ENCODE measurements at places on chromosomes 11 and 22. TPM values are rescaled to one million over a fixed set of nuclear protein-coding genes. Genes with fewer than 3 reads are reported as not detected.
A peak's percentile ranks its signal among the peaks of the same experiment; 100 is the strongest.

Gene SPA17
- 3.9 TPM for total RNA-seq

Gene SPON1
- total RNA-seq, result 79.2 TPM

GRCh38 chr11:120172054-120172911 lies 34.4 kb upstream of the TRIM29 start:
- no peak overlapping the region for H3K27ac ChIP-seq
- no peaks in the 10 kb centered on the region for H3K36me3 ChIP-seq
- no peak overlapping the region for H3K4me3 ChIP-seq
- peak; percentile 79 for DNase-seq

DNA sequence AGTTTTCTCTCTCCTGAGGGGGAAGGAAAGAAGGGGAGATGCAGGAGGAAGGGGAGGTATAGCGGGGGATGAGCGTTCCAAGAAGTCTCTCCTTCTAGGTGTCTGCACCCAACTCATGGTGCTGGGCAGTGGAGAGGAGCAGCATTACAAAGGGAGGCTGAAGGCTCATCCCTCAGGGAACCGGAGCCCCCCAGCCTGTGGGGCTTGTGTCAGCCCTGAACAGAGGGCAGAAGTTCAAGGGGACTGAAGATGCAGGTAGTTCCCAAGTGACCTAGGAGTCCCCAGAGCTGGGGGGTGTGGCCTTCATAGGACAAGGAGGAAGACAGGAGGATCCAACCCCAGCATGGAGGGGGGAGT lies 1.8 kb downstream of the C11orf68 start:
- H3K27me3 ChIP-seq, result no peaks in the 10 kb centered on the region
- DNase-seq, result no peak
- H3K4me3 ChIP-seq, result no peak overlapping the region

Gene SAA4
- 0.84 TPM for total RNA-seq

DNA sequence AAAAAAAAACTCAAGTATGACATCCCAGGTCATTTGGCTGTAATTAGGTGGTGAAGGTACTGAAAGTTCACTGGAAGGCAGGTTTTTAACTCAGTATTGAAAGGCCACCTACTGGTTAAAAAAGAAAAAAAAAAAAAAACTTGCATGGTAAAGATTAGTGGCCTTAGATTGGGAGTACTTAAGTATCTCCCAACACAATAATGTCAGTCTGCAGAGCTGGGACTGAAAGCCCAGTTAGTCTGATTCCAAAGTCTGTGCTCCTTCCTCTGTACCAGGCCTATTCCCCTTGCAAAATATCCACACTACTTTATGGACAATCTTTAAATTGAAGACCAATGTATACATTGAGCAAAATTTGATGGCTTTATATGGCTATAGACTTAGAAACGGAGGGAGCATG lies 85.5 kb downstream of the NOX4 start:
- H3K27ac ChIP-seq, result no peak overlapping the region
- H3K4me1 ChIP-seq, result no peaks in the 10 kb centered on the region

GRCh38 chr11:33640730-33641371 lies 59.8 kb downstream of the C11orf91 start:
- no peak overlapping the region for H3K27ac ChIP-seq
- no peak overlapping the region for H3K4me3 ChIP-seq
- H3K27me3 ChIP-seq, result no peaks in the 10 kb centered on the region
- no peaks in the 10 kb centered on the region for H3K4me1 ChIP-seq
- no peak for DNase-seq
- H3K36me3 ChIP-seq, result no peaks in the 10 kb centered on the region

Gene CSRP3
- total RNA-seq, result not detected

GRCh38 chr22:16961477-16962186 lies 46.4 kb downstream of the GAB4 start:
- H3K27me3 ChIP-seq, result no peaks in the 10 kb centered on the region
- DNase-seq, result no peak
- H3K4me1 ChIP-seq, result no peaks in the 10 kb centered on the region
- no peak overlapping the region for H3K4me3 ChIP-seq
- no peaks in the 10 kb centered on the region for H3K36me3 ChIP-seq

DNA sequence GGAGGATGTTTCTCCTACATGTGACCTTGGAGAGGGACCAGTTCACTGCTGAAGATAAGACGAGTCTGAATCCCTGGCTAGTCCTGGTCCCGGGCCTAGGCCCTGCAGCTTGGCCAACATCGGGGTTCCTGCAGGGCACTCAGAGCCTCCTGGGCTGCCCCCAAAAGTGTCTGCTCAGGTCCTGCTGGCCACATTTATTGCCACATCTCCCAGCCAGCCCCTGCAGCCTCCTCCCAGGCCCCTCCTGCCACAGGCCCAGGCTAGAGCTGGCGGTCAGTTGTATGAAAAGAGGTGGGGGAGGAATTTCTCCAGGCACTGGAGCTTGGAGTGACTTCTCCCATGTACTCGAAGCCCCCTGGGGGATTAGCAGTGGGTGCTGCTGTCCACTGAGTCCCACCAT lies 56.5 kb upstream of the PPARA start:
- H3K4me3 ChIP-seq, result no peak overlapping the region
- DNase-seq, result no peak
- H3K27me3 ChIP-seq, result no peaks in the 10 kb centered on the region

- H3K27ac ChIP-seq, result no peak overlapping the region
- no peaks in the 10 kb centered on the region for H3K4me1 ChIP-seq
- H3K4me3 ChIP-seq, result no peak overlapping the region
Observed at GRCh38 chr11:117157507-117157906, 13.4 kb downstream of the PAFAH1B2 start.

- DNase-seq, result no peak
- H3K27ac ChIP-seq, result no peak overlapping the region
Observed at GRCh38 chr11:76552987-76553386, 108.2 kb downstream of the EMSY start.

- no peaks in the 10 kb centered on the region for H3K27me3 ChIP-seq
- H3K4me3 ChIP-seq, result no peak overlapping the region
- H3K36me3 ChIP-seq, result no peaks in the 10 kb centered on the region
- H3K4me1 ChIP-seq, result no peaks in the 10 kb centered on the region
- H3K27ac ChIP-seq, result no peak overlapping the region
- no peak for DNase-seq
Observed at GRCh38 chr22:20249797-20250354, 18.2 kb downstream of the RTN4R start.

DNA sequence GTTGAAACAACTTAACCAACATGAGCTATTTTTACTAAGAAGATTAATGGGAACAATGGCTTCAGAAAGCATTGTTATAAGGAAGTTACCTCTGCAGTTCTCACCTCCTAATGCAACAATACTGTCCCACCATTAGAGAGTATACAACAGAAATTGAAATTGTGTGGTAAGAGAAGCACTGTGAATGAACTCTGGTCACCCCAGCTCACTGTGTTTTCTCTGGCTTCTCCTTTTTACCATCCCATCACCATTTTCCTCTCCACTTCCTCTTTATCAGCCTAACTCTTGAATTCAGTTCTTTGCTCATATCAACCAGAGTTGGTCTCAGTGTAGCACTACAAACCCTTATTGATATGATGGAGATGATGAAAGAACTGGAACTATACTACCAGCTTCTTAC lies 138.0 kb upstream of the POU2AF2 start:
- H3K36me3 ChIP-seq, result no peaks in the 10 kb centered on the region
- no peaks in the 10 kb centered on the region for H3K27me3 ChIP-seq
- no peaks in the 10 kb centered on the region for H3K4me1 ChIP-seq
- no peak overlapping the region for H3K4me3 ChIP-seq
- no peak overlapping the region for H3K27ac ChIP-seq

GRCh38 chr22:29693671-29694070 lies 26.1 kb upstream of the CABP7 start:
- H3K27me3 ChIP-seq, result no peaks in the 10 kb centered on the region
- H3K4me1 ChIP-seq, result no peaks in the 10 kb centered on the region
- H3K4me3 ChIP-seq, result no peak overlapping the region
- no peak for DNase-seq
- peaks cover 4% of the 10 kb centered on the region for H3K36me3 ChIP-seq

GRCh38 chr22:19749876-19750275 lies 10.7 kb upstream of the TBX1 start:
- H3K27me3 ChIP-seq, result no peaks in the 10 kb centered on the region
- no peak overlapping the region for H3K4me3 ChIP-seq
- no peaks in the 10 kb centered on the region for H3K36me3 ChIP-seq
- DNase-seq, result no peak
- H3K4me1 ChIP-seq, result no peaks in the 10 kb centered on the region

DNA sequence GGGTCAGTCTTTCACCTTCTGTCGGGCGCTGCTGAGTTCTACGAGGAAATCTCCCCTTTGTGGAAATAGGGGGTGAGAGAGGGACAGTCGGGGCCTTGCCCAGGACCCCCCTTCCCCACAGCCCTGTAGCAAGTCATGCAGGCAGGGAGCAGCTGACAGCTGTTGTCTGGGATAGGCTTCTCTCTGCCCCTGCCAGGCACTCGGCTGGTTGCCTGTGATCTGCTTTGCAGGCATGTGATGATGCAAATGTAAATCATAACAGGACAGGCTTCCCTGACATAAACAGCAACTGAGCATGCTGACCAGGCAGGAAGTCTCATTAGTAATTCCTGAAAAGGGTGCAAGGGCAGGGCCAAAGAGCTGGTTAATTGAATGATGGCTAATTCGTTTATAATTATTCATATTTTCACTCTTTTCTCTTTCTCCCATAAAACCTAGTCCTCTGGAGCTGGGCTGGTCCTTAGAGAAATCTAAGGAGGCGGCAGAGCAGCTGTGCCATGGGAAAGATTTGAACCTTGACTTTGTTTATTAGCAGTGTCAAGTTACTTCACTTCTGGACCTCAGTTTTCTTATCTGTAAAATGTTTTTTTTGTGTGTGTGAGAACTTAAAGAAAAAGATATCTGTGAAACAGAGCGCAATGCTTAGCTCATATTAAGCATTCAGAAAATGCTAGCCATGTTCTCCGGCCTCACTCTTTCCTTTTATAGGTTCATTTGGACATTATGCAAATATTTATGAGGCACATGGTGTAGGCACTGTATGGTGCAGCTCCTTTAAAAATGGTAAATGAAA lies 129.7 kb downstream of the LDLRAD3 start:
- no peaks in the 10 kb centered on the region for H3K27me3 ChIP-seq
- H3K4me1 ChIP-seq, result no peaks in the 10 kb centered on the region
- no peak for DNase-seq
- H3K27ac ChIP-seq, result no peak overlapping the region
- no peak overlapping the region for H3K4me3 ChIP-seq

DNA sequence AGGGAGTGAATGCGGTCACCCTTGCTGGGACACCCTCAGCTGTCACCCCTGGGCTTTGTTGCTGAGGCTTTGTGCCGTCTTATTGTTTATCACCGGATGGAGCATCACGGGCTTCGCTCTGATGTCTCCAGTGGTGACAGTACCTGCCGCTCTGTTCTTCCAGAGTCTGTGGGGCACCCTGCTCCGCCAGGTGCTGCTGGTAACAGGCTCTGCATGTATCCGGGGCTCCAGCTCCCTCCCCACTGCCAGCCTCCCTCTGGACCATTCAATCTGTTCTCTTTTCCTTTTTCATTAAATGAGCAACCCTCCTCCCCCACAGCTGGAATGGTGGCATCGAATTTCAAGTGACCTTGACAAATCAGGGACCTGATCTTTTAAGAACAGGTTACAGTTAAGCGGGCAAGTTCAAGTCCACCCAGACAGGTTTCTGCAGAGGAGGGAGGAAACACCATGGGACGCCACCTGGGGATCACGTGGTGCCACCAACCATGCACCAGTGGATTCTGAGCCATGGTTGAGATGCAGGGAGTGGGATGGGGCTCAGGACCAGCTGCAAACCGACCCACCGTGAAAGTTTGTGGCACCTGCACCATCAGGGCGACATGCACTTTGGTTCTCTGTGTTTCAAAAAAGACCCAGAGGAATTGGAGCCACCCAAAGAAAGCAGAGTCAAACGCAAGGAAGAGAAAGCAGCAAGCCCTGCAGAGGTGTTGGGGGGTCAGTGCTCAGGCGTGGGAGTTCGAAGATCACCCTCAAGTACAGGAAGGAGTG lies 89.3 kb downstream of the BCR start:
- no peaks in the 10 kb centered on the region for H3K4me1 ChIP-seq
- no peak for DNase-seq
- no peaks in the 10 kb centered on the region for H3K27me3 ChIP-seq
- no peaks in the 10 kb centered on the region for H3K36me3 ChIP-seq
- H3K4me3 ChIP-seq, result no peak overlapping the region

Gene OR51B5
- total RNA-seq, result 0.71 TPM

DNA sequence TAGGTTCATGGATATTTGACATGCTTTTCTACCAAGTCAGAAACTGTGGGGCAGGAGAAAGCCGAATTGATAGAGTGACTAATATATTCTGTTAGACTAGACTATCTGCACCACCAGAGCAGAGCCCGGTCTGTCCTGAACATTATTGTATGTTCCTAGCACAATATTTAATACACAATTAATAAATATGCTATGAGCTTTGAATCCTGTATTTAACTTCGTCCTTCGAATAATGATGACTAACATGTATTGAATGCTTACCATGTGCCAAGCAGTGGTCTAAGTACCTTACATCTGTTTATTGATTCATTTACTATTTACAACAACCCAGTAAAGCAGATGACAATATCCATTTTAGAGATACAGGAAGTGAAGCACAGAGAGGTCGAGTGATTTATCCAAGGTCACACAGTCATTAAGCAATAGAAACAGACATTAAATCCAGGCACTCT lies 44.8 kb upstream of the ANO3 start:
- H3K4me3 ChIP-seq, result no peak overlapping the region
- no peaks in the 10 kb centered on the region for H3K4me1 ChIP-seq
- no peak overlapping the region for H3K27ac ChIP-seq
- no peaks in the 10 kb centered on the region for H3K36me3 ChIP-seq
- no peaks in the 10 kb centered on the region for H3K27me3 ChIP-seq
- DNase-seq, result no peak

DNA sequence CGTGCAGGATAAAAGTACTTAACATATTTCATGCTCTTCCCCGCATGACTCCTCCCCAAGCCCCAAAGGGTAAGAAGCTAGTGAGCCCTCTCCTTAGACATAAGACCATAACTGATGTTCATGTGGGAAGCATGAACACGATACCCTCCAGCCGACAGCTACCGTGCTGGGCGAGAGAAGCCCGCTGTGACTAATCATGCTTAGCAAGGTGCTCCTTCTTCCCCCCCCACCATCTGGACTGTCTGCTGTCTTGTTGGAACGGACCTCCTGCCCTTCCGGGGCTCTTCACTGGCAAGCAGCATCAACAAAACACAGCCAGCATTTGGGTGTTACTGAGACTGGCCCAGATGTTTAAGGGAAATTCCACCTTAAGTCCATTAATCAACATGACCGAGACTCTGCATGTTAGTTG lies 200.6 kb downstream of the DBX1 start:
- H3K4me1 ChIP-seq, result peaks cover 12% of the 10 kb centered on the region
- H3K27ac ChIP-seq, result no peak overlapping the region
- no peak for DNase-seq
- H3K36me3 ChIP-seq, result no peaks in the 10 kb centered on the region
